ENCODE measurements at places on chromosomes 7 and 10.

- no peak for DNase-seq
These were observed 1.2 kb upstream of the AHR start for GRCh38 chr7:17297243-17297642.

DNA sequence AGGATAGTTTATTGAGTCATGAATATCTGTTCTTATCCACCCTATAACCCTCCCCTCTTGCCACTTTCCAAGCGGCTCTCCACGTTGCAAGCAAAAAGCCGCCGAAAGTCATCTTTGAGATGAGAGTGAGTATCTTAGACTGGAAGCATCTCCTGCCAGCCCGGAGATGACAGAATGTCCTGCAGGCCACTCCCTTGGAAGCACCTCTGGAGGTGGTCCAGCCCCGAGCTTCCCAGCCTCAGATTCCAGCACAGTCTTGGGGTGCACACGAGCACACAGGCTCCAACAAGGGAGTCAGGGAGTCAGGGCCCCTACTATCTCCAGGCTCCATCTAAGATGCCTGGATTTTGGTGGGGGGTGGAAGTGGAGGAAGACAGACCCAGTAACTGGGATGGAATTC lies 5.5 kb upstream of the ELN start:
- no peak for DNase-seq

GRCh38 chr10:92689663-92690210 lies at the start of gene HHEX:
Gene HHEX (plus strand): TSS chr10:92689955. CDS start chr10:92689987, 32 bp downstream.
- DNase-seq = no peak

GRCh38 chr10:103692952-103693811 lies 162.2 kb downstream of the SH3PXD2A start:
- no peak for DNase-seq

- DNase-seq = no peak
These were observed 262.5 kb downstream of the TCERG1L start for GRCh38 chr10:131049016-131049415.

- DNase-seq = no peak
These were observed 19.2 kb upstream of the DDC start for GRCh38 chr7:50584386-50584785.

- DNase-seq = no peak
These were observed 191.0 kb downstream of the DGKI start for GRCh38 chr7:137655804-137656203.

- no peak for DNase-seq
These were observed 871 bp upstream of the GTF2IRD1 start for GRCh38 chr7:74452748-74453321.

GRCh38 chr7:94941844-94942632 lies 34.6 kb downstream of the PPP1R9A start:
- DNase-seq = no peak

- no peak for DNase-seq
These were observed 309.5 kb upstream of the TEX47 start for GRCh38 chr7:89104748-89105685.

DNA sequence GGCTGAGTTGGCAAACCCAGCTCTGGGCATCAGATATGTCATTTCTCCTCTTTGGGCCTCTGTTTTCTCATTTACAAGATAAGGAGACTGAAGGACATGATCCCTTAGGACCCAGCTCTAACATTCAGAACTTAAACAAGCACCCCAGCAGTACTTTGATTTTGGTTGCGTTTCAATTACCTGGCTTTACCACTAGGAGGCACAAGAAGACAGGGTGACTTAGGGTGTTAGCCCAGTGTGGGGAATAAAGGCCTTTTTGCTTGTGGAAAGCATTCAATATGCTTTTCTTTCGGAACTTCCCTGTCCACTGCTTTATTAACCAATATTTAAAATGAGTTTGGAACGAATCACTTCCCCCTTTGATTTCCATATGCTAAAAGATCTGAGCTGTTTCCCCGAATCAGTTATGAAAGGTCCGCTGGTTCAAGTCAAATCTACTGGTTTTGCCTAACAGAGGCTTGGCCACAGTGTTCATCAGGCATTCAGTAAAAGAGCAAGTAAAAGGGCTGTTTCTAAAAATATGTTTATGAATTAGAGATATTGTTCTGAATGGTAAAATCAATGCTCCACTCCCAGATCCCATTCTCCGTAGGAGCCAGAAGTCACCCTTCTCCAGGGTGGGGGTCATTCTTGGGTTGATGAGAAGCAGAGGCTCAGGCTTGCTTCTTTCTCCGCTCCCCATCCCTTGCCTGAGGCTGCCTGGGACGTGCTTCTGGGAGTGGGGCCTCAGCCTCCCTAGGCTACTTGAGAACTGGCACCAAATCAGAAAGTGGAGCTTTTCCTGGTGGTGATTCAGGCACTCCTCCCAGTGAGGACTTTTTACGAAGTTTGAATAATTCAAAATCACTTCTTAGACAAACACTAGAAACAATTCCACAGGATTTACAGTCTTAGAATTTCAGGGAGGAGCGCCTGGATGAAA lies 105.5 kb downstream of the MYOF start:
- no peak for DNase-seq

GRCh38 chr7:157073335-157073734 lies 62.9 kb upstream of the MNX1 start:
- no peak for DNase-seq

DNA sequence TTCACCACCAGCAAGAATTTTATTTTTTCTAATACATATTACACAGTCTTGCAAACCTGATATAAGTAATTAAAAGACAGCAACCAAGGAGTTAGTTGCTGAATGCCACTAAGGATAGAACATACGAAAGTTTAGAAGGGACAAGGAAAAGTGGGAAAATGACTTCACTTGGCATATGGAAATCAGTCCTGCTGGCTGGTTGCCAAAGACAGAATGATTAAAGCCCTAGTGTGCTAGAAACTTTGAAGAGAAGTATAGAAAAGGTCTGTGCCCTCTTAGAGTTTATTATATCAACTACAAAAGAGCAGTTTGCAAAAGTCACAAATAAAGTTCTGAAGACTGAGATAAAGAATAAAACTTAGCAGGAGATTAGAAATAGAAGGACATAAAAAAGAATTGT lies 5.8 kb upstream of the YAE1 start:
- DNase-seq = no peak

- no peak for DNase-seq
These were observed 43.8 kb downstream of the DENND2A start for GRCh38 chr7:140596519-140597427.

DNA sequence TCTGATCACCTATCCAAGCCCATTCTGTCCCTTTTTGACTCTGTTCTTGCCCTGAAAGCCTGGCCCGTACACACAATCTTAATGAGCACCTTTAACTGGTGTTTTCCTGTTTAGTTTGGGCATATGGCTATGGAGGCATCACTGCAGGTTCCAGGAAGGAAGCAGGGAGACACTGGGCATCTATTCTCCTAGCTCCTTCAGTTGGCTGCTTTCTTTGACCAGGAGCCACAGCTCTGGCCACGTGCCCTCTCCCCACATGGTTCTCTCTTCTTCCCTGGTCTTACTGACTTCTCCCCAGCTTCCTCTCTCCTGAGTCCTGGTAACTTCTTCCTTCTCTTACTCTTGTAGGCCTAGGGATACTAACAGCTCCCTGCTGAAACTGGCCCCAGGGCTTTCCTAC lies 144.4 kb downstream of the CREB5 start:
- no peak for DNase-seq

- DNase-seq = no peak
These were observed 28.8 kb upstream of the SLC26A4 start for GRCh38 chr7:107631588-107632491.

- no peak for DNase-seq
These were observed 20.5 kb downstream of the CLEC2L start for GRCh38 chr7:139543801-139544603.

DNA sequence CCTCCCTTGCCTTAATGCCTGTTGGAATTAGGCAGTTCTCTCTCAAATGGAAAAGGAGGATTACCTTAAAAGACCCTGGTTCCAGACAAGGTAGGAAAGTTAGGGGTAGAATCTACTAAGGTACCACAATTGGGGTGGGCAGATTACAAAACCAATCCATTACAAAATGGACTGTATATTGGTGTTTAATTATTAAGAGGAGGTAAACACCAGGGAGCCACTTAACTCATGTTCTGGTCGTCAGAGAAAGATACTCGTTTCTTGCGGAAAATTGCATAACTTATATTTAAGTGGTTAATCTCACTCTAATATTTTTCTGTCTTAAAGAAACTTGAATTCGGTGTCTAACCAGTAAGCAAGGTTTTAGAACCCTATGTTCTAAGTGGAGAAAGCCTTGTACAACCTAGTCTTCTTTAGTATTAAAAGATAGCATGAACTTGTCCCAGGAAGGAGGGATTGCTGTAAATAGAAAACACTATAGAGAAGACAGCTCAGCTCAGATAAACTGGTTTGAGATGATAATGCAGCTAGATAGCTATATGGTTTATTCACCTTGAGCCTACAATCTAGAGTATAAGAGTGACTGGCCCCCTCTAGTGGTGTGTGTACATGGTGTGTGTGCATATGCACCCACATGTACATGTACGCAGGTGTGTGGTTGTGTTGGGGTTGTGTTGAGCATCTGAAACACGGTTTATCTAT lies 58.0 kb upstream of the STRIP2 start:
- peak; percentile 0 for DNase-seq

GRCh38 chr7:128917122-128917521 lies 6.6 kb upstream of the KCP start:
- DNase-seq = no peak

GRCh38 chr7:47783456-47784223 lies 164.6 kb downstream of the PKD1L1 start:
- DNase-seq = no peak

DNA sequence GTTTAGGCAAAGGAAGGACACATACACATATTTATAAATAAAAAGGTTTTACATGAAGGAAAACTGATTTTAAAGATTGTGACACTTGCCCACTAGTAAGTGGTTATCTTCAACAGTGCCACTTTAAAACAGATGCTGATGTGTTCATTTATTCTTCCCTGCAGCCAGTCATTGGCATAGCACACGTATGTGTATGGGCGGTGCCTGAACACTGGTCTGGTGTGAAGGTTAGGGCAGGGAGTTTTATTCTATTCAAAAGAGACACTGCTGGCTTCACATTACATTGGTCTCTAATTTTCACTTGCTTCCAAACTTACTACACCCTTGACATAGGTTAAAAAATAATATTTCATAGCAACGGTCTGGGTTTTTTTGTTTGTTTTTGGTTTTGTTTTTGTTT lies 57.9 kb downstream of the NOD1 start:
- DNase-seq = no peak

DNA sequence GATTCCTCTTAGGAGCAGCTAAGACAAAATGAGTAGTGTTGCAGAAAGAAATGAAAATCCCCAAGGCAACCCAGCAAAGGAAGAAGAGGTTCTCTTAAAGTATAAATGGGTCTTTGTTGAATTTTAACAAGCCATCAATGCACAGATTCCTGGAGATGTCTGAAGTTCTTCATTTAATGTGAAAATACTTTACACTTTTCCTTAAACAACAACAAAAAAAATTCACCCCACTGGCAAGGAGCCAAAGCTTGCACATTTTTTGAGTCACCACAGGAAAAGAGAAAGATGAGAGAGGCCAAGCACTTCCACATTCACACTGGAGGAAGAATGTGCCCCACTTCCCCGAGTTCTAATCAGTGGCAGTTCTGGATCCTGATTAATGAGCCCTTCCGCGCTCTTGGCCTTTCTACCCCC lies 286.4 kb upstream of the MEOX2 start:
- no peak for DNase-seq

GRCh38 chr7:14542624-14543023 lies 359.9 kb downstream of the DGKB start:
- DNase-seq = no peak

DNA sequence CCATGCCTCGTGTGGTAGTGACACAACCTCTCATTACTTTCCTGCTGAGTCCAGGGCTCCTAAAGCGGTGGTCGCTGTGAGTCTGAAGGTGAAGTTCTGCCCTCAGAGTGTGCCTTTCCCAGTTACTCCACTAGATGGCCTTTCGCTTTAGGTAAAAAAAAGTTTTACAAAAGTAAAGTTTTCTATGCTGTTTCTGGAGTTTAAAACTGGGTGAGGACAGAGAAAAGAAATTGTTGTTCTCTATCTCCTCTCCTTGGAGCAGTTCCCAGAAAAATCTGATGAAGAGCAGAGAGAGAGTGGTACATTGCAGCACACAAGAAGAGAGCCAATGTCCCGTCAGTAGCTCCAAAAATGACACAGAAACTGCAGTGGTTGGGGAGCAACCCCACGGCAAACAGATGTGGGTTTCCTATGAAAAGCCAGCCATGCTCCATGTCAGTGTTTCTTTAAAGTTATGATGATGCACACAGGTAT lies 257.1 kb downstream of the GLI3 start:
- DNase-seq = no peak

DNA sequence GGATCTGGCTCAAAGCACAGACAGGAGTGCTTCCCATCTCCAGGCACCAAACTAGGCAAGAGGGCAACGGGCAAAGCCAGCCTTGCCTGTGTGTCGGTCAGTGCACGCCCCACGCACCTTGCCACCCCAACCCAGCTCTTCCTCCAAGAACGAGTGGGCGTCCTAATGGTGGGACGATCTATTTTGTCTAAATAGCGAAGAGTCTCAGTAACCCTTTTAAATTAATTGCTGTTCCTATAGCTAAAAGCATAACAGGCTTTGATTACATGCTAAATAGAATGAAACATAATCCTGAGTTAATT lies 12.2 kb downstream of the EN2 start:
- no peak for DNase-seq

DNA sequence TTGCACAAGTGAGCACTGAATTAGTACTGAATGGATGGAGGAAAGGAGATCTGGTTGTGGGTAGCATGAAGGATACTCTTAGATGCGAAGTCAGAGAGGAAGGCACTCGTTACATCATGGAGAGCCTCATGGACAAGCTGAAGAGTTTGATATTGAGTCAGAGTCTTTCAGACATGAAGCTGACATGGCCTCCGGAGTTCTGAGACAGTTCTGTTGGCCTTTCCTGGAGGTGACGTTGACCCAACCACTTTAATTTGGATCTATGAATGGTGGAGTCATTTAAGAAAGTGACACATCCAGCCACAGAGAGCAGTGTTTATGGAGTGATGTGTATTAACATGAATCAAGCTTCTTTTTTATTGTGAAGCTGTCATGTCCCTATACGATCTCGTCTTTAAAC lies 286.3 kb upstream of the CDC14C start:
- no peak for DNase-seq

- DNase-seq = no peak
These were observed 96.2 kb downstream of the ADD3 start for GRCh38 chr10:110103921-110104461.

DNA sequence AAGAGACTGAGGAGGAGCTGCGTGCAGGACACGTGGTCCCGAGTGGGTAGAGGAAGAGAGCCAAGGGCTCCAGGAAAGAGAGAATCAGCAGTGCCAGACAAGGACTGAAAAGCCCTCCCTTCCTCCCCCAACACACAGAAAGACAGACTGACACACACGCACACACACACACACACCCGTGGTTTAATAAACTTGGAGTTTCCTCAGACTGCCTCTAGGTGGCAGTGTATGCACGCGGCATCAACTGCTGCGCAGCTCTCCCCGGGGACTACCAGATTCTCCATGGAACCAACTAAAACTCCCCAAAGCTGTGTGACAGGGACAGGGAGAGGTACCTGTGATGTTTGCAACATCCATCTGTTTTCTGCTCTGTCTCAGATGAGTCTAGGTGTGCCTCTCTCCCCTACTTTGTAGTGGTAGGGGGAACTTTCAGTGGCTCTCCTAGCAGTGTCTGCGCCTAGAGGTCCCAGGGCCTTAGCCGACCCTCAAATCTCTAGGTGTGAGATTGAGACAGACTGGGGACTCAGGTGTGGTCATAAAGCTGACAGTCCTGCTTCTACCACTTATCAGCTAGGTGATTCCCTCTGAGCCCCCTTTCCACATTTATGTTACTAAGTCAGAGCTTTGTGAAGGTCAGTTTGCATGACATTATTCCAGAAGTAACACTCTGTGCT lies 9.3 kb upstream of the TSPAN14 start:
- no peak for DNase-seq
